ENCODE measurements at places on chromosomes 16 and 17.

DNA sequence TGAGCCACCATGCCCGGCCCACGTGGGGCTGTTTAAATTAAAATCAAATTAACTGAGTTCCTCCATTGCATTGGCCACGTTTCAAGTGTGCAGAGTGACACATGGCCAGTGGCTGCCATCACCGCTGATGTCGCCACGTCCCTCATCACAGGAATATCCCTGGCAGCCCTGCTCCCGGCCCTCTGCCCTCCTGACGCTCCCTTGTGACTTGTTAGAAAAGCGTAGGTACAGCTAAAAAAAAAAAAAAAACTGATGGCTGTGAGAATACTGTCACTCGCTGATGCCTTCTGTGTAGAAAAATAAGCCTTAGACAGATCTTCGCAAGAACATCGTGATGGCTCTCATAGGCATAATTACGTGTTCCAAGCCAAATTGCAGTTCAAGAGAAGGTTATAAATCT, 21.7 kb downstream of the CARHSP1 start:
- DNase-seq = no peak

DNA sequence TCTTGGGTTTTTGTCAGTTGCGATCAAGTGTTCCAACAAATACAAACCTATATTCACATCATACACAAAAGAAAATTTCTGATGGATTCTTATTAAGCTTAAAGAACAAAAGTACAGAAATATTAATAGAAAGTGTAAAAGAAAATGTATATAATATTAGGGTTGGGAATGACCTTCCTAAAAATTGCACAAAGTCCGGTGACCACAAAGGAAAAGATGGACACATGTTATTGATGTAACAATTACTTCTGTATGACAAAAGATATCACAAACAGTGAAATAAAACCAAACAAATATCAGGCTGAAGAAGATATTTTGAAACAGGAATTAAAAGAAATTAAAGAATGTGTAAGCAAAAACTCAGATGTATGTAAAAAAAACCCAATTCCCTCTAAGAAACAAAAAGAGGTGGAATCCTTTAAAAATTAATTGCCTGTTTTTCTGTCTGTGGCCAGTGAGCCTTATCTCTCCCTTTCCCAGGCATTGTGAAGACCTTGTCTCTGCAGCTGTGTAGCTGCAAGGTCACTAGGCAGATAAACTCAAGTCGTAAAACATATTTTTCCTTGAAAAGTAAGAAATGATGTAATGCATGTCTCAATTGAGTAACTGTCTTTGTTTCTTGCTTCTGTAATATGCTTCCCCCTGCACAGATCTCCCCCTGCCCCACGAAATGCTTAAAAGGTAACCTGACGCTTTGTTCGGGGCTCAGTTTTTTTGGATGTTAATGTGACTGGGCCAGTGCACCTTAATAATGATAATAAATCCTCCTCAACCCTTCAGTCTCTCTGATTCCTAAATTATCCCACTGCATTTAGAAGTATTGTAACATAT, 2.8 kb downstream of the ST6GALNAC1 start:
- DNase-seq = no peak

- DNase-seq = no peak
Measured at GRCh38 chr16:61098505-61098904, 937.7 kb downstream of the CDH8 start.

GRCh38 chr17:58337210-58337599, 8.6 kb upstream of the TSPOAP1 start:
- DNase-seq = peak; percentile 45

DNA sequence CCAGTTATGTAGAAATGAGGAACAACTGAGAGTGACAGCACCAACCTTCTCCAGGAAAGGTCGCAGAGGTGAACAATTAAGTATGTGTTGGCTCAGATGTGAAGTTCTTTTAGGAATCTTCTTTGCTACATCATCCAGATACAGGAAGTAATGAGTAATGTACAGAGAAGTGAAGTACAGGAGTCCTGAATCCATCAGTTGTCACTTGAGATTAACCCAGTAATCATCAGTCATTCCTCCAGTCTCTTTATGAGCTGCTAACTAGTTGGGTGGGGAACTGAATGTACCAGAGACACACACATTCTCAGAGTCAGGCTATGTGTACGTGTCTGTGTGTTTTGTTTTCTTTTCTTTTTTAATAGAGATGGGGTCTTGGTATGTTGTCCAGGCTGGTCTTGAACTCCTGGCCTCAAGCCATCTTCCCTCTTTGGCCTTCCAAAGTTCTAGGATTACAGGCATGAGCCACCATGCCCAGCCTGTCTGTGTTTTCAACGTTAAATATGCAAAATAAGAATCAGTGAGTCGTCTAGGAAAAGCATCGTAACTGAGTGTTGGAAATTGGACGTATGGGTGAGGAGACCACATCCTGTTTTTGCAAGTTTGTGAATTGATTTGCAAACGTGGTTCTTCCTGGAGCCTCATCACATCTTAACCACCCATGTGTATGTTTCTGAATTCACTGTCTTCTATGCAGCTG, 19.9 kb downstream of the ZNF200 start:
- peak; percentile 9 for DNase-seq

- DNase-seq = peak; percentile 64
Measured at GRCh38 chr17:58303971-58304749, 23.4 kb upstream of the MPO start.

GRCh38 chr17:77142689-77143088, 1.9 kb downstream of the SEC14L1 start:
- DNase-seq = no peak

- DNase-seq = peak; percentile 18
Measured at GRCh38 chr17:49787884-49788477, 500 bp upstream of the KAT7 start.

DNA sequence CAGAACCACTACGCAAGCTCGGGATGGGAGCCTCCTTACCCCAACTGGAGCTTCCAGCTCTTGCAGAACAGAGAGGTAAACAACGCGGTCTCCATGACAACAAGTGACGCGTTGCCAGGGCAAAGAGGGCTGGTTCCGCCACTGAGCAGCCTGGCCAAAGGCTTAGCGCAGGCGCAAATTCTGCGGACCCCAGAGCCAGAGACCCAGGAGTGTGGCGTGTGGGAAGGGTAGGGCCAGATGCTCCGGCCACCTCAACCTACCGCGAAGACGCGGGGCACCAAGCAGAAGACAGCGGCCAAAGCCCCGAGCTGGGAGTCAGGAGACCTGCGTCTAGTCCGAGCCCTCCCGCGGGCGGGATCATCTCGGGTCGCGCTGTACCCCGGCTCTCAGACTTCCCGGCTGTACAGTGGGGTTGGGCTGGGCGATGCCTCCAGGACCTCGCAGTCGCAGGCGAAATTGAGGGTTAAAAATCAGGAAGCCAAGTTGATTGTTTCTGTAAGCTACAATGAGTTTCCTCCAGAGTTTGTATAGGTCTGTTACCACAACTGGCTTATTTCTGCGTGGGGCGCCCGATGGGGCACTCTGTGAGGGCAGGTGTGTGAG, at the start of gene TEKT1:
Gene TEKT1, minus strand, starts transcription at position 69 of the 603 bp plus-strand sequence. CDS start 1,353 bp downstream, outside the sequence.
- DNase-seq = peak; percentile 67

DNA sequence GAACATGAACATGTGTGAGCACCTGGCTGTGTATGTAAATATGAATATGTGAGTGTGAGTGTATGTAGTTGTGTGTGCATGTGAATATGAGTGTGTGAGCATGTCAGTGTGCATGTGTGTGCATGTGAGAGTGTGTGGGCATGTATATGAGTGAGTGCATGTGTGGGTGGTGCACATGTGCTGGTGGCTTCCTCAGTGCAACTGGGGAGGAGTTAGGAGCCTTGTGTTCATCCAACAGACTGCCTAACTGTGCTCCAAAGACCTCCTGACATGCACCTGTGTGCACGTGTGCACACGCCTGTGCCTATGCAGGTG, 1.4 kb downstream of the TMEM235 start:
- no peak for DNase-seq

- DNase-seq = no peak
Measured at GRCh38 chr17:67999291-67999911, 3.1 kb upstream of the C17orf58 start.

- DNase-seq = no peak
Measured at GRCh38 chr17:44023545-44024270, 8.9 kb upstream of the TMEM101 start.

Data from activated naive CD4-positive, alpha-beta T cell treated with Interleukin-2 at 50 U/mL for 16 hours (primary cell).